GM04503 (cell line): ENCODE measurements at places on chromosomes 1 and 21.

- peak; percentile 21 for DNase-seq
Observed at GRCh38 chr1:7299994-7300393, 471.1 kb upstream of the VAMP3 start.

- DNase-seq, result no peak
Observed at GRCh38 chr1:33343539-33343938, 22.6 kb upstream of the A3GALT2 start.

DNA sequence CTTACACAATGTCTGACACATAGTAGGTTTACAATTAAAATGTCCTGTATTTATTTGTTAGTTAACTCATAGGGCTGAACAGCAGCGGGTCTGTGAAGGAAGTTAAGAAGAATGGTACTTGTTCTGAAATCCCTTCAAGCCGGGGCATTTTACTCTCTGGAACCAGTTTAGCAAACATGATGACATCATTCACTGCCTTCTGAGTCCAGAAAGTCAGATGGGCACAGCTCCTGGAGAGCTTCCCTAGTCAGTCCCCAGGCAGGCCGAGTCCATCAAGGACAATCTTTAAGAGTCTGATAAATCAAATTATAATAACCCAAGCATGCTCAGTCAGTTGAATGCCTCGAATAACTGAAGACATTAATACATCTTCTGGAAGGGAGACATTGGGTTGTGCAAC lies 125.4 kb upstream of the DAB1 start:
- DNase-seq, result peak; percentile 7

DNA sequence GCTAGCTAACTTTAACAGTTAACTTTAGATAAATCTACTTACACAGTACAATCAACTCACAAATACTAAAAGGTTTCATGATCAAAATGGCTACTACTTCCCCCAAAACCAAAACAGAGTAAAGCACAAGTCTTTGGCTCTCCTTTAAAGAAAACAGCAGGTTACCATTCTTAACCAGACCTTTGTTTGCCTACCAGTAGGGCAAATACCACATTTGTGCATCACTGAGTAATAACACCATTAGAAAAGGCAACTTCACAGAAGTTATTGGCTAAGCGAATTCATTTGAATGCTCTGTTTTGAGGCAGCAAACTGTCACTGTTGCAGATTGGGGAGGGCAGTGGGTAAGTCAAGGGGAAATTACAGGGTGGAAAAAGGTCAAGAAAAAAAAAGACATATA lies 17.3 kb upstream of the SERPINC1 start:
- DNase-seq, result no peak

DNA sequence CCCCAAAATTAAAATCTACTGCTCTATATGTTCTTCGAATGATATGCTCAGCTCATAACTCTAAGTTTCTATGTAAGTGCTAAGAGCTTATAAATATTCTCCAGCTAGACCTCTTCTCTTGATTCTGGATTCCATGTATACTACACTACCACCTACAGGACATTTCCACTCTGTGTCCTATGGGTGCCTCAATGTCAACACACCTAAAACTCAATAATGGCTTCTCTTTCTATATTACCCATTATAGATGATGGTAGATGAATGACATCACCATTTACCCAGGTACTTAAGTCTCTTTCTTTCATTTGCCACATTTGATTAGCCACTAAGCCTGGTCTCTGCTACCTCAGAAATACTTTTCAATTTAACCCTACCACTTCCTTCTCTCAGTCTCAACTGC lies 41.3 kb downstream of the TBX19 start:
- no peak for DNase-seq

DNA sequence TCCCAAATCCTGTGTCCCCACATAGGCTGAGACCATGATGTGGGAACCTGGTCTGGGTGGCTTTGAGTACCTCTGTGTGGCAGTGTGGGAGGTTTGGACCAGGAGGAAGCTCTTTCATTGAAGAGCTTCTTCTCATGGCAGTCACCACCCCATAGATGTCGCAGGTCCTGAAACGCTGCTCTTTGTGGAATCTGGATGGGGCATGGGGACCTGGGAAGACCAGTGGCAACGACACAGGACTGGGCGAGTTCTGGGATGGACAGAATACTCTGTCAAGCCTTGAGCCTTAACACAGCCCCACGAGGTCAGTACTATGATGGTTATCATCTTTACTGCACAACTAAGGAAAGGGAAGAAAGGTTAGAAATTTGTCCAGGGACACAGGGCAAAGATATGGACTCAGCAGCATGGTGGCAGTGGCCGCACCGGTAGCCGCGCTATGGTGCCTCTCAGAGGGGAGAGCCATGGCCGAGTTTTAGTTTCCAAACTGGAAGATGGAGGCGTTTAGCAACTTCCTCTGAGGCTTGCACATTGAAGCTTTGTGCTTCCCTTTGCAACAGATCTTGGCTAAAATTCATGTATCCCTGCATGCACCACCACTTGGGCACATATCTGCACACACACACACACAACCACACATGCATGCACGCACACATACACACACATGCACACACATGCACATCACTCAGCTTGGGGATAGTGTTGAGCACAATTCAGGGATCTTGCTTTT lies 117.7 kb upstream of the C1orf174 start:
- DNase-seq, result no peak

DNA sequence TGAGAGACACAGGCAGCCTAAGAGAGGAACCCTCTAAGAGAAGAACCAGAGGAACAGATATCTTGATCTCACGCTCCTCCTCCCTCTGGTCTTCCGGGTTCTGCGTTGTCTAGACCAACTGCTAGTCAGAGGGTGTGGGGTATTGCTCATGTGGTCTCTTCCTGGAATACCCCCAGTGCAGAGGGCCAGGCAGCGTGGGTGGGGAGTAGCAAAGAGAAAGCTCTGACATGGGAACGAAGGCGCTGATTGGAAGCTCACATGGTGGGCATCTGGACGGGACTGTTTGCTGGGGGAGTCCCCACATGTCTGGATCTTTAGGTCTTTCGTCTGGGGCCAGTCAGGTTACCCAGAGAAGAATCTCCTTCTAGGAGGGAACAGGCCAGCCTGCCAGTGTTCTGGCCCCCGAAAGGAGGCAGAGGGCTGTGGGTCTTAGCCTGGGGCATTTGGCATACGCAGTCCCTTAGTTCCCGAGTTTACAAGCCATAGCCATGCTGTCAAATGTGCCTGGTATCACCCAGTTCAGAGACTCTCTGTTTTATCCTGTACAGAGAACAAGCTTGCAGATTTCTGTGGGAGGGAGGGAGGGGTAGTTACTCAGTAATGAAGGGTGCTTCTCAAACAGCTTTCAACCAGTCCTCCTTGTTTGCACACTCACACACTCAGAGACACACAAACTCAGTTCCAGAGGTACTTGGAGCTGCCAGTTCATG lies 18.3 kb upstream of the IL6R start:
- DNase-seq, result peak; percentile 10

- no peak for DNase-seq
Observed at GRCh38 chr1:44239961-44240371, 26.7 kb downstream of the DMAP1 start.

- DNase-seq, result no peak
Observed at GRCh38 chr1:12005488-12006166, 13.7 kb upstream of the MIIP start.

DNA sequence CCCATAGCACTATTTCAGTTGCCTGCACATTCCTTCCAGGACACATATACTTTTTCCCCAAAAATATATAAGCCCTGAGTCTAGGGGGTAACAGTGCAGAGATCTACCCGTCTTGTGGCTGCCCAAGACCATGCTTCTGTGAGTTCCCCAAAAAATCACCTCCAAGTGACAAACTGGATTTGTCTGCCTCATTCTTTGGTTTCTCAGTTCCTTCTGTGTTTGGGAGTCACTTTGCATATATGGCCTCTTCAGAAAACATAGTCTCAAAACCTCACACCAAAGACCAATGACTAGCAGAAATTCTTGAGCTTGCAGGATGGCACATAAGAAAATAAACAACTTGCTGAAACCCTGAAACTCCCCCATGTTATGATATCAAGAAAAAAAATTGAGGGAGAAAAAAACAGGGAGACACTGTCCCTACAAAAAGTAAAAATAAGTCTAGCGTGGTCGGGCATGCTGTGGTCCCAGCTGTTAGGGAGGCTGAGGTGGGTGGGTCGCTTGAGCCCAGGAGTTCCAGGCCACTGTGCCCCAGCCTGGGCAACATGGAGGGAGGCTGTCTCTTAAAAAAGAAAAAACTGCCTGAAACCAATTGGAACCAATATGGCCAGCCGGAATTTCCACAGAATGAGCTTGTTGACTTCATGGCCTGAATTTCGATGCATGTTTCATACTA lies 8.0 kb downstream of the JMJD4 start:
- DNase-seq, result no peak

DNA sequence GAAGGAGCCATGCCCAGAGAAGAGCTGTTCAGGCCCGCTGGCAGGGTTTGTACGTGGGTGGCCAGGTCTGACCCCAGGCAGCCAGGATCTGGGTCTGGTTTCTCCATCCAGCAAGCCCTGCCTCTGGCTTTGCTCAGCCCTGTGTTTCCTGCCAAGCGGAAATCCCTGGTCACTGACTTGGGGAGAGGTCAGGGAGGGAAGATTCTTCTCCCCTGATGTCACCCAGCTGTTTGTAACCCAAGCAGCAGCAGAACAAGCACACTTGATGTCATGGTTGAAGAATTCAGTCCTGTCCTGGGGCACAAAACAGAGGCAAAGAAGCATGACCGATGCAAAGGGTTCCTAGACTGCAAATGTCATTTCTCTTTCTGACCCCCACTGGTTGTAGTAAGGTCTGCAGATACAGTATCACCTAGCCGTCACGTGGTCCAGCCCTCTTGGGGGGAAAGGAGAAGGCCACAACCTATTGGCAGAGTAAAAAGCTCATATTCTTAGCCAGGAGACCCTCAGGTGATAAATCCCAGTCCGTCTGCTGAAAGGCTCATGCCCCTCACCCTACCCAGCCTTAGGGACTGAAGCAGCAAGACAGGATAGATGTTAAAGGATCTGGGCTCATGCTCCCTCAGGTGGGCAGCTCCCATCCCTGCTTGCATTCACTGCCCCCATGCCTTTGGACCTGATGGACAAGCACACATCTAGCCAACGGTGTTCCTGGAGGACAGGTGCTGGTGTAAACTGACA lies 120.9 kb downstream of the SYT2 start:
- peak; percentile 99 for DNase-seq

GRCh38 chr1:1219341-1219740 lies 5.4 kb upstream of the TNFRSF4 start:
- no peak for DNase-seq

GRCh38 chr21:45300786-45301520 lies 13.3 kb upstream of the POFUT2 start:
- no peak for DNase-seq

DNA sequence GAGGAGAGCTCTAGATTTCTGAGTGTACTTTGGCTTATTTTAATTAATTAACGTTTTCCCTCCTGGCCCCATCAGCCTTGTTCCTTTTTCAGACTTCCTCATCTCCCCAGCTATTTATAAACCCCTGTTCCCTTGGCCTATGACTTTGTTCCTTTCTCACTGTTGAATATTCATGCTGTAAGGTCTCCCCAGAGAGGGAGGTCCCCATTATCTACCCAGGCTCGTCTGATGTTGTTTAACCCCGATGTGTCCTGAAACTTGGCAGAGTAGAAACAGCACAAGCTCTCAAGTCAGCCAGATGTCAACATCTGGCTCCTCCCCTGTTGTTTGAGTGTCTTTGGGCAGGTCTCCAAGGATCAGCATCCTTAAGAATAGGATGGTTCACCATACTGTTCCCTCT lies 153.6 kb downstream of the HIVEP3 start:
- DNase-seq, result no peak

DNA sequence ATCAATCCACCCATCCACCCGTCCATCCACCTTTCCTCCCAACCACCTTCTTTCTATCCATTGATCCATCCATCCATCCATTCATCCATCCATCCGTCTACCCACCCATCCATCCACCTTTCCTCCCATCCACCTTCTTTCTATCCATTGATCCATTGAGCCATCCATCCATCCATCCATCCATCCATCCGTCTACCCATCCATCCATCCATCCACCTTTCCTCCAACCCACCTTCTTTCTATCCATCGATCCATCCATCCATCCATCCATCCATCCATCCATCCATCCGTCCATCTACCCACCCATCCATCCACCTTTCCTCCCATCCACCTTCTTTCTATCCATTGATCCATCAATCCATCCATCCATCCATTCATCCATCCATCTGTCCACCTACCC lies 5.1 kb upstream of the EDN2 start:
- no peak for DNase-seq

DNA sequence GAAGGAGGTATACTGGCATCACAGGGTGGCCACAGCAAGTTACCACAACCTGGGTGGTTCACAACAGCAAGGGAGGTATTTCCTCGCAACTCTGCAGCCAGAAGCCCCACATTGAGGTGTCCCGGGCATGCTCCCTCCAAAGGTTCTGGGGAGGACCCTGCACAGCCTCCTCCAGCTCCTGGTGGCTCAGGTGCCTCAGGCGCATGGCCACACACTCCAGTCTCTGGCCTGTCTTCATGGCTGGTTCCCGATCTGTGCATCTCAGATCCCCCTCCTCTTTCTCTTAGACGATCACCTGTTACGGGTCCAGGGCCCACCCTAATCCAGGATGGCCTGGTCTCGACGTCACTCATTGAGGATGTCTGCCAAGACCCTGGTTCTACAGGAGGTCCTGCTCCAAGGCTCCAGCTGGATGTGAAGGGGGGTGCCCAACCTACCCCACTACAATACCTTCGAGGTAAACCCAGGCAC lies 6.7 kb upstream of the ARF1 start:
- no peak for DNase-seq

DNA sequence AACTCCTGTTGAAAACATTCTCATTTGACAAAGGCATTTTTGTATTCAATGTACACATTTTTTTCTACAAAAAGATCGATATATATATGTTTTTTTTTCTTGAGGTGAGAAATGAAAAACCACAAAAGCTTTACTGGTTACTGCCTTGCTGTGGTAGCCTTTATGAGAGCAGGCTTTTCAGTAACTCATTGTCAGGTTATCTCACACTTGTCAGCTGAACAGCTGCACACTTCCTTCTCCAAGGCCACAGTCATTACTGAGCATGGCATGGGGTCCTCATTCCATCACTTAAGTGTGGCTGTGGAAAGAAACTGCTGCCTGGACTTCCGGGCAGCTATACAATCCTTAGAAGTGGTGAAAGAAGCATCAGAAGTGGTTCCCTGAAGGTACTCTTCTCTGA lies 169.3 kb upstream of the ZP4 start:
- no peak for DNase-seq

DNA sequence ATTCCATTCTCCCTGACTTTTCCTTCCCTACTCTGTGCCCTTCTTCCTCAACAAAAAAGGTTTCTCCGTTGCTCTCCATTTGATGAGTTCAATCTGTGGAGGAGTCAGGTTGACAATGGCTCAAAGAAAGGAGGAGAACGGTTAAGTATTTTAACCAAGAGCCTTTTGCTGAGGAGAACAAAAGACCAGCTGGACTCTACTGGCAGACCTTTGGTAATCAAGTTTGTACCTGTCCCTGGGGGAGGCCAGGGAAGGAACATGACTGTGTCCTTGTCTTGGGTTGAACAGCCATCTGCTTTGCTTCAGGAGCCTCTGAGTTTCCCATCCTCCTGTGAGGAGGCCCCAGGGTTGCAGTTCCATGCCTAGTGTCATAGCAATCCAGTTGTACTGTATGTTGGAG lies 29.9 kb downstream of the TTF2 start:
- DNase-seq, result no peak

GRCh38 chr1:171140956-171141687 lies 44.0 kb upstream of the FMO2 start:
- no peak for DNase-seq

GRCh38 chr1:97163591-97164275 lies 442.1 kb downstream of the PTBP2 start:
- no peak for DNase-seq
